ENCODE measurements at places on chromosomes 1 and 21.

GRCh38 chr1:45694823-45695222, 6.8 kb downstream of the TMEM69 start:
- no peak for DNase-seq

DNA sequence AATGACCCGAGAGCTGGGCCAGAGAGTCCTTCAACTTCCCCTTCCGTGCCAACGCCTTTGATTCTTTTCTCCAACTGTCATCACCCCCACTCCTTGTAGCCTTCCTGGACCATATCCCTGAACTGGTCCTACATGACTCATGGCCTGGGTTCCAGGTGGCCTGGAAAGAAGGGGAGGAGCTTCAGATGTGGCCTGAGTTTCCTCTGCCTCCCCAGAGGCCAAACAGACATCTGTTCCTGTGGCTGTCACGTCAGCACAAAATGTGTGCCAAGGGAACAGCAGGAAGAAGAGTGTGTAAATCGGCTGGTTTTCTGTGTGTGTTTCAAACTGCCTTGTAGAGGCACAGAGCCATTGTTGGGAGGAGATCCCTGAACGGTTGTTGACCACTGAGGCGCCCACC, 24.9 kb upstream of the KIRREL1 start:
- DNase-seq, result no peak

DNA sequence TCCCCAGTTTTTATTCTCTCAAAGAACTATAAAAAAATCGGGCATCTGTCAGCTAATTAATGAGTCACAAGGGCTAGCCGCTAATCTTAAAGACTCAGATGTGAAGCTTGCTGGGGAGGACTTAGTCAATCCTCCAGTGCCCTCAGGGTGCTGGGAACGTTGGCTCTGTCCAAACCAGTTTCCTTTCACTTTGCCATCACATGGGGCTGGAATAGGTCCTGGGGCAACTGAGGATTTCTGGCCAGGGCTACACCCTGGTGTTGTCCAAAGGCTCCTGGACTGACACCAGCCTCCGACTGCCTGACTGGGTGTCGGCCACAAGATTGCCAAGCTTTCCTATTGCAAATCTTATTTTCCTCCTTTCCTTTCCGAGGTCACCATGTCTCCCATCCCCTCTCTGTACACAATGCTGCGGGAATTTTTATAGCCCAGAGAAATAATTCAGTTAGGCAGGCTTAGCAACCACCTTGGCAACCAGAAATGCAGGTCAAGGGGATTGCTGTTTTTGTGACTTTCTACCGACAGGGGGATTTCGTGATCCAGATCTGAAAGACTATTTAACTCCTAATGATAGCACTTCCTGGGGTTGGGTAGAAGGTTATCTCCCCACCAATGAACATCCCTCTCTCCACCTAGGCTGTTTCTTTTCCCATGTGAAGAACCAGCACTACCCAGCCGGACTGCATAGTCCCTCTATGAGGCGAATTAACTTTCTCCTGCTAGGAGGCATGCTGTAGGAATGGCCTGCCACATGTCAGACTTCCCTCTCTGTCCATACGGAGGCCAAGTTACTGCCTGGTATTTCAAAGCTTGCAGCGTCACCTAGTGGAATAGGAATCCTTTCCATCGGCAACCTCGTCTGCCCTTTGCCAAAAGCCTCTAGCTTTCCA, 29.9 kb upstream of the CTBS start:
- no peak for DNase-seq

- DNase-seq, result no peak
These were observed 2.0 kb downstream of the MPZL1 start for GRCh38 chr1:167723707-167724323.

- no peak for DNase-seq
These were observed 14.1 kb upstream of the FAM43B start for GRCh38 chr1:20538227-20538626.

GRCh38 chr1:180606155-180606554, 25.7 kb upstream of the XPR1 start:
- DNase-seq, result no peak

Data from NCI-H1436 treated with DMSO at 0.1 percent for 48 hours (cell line).